ENCODE measurements at places on chromosomes 12 and 14. TPM values are rescaled to one million over a fixed set of nuclear protein-coding genes. Genes with fewer than 3 reads are reported as not detected.

The NPFF gene
- 0.34 TPM for polyA plus RNA-seq

The MMP19 gene
- polyA plus RNA-seq: not detected

The SCN8A gene
- polyA plus RNA-seq: 0.16 TPM

The PLEKHG7 gene
- polyA plus RNA-seq: 7.5 TPM

The AP5M1 gene
- polyA plus RNA-seq: 14.5 TPM

The GLIPR1L1 gene
- not detected for polyA plus RNA-seq

The CISTR gene
- not detected for polyA plus RNA-seq

The IL31 gene
- polyA plus RNA-seq: not detected

The E2F7 gene
- polyA plus RNA-seq: 0.15 TPM

The KRT73 gene
- 0.36 TPM for polyA plus RNA-seq

The OAS3 gene
- polyA plus RNA-seq: 8.5 TPM

The SLC24A4 gene
- 0.30 TPM for polyA plus RNA-seq

The SERPINA12 gene
- not detected for polyA plus RNA-seq

The NTF3 gene
- polyA plus RNA-seq: not detected

The MBD6 gene
- 22.8 TPM for polyA plus RNA-seq

The TXNDC16 gene
- polyA plus RNA-seq: 2.9 TPM

The RPGRIP1 gene
- 0.22 TPM for polyA plus RNA-seq

The NDUFB1 gene
- polyA plus RNA-seq: 172 TPM

The SOCS2 gene
- 1.6 TPM for polyA plus RNA-seq

The PTPN6 gene
- polyA plus RNA-seq: 874 TPM

The DENND5B gene
- 18.7 TPM for polyA plus RNA-seq

The OLR1 gene
- polyA plus RNA-seq: 0.07 TPM

The SYCP3 gene
- polyA plus RNA-seq: 0.04 TPM

The MOK gene
- 2.3 TPM for polyA plus RNA-seq

The PLEK2 gene
- polyA plus RNA-seq: not detected

The WIF1 gene
- not detected for polyA plus RNA-seq

The IAPP gene
- not detected for polyA plus RNA-seq

The MGST1 gene
- 0.22 TPM for polyA plus RNA-seq

The PLCZ1 gene
- polyA plus RNA-seq: not detected

The MMP17 gene
- polyA plus RNA-seq: 140 TPM

The MTHFD1 gene
- 34.5 TPM for polyA plus RNA-seq

The FBXO34 gene
- 8.1 TPM for polyA plus RNA-seq

The OR4K1 gene
- not detected for polyA plus RNA-seq

The KCNH5 gene
- polyA plus RNA-seq: not detected

The PSMA3 gene
- 77.1 TPM for polyA plus RNA-seq

The CFAP251 gene
- 0.97 TPM for polyA plus RNA-seq

The AMIGO2 gene
- 7.6 TPM for polyA plus RNA-seq

The IL22 gene
- not detected for polyA plus RNA-seq

The ZNF891 gene
- polyA plus RNA-seq: 1.5 TPM

The SCNN1A gene
- polyA plus RNA-seq: not detected

The CDC42BPB gene
- 20.6 TPM for polyA plus RNA-seq

The CLEC4C gene
- polyA plus RNA-seq: 0.63 TPM

The DUSP16 gene
- 0.35 TPM for polyA plus RNA-seq

The PCED1B gene
- polyA plus RNA-seq: 26.2 TPM

The EML1 gene
- polyA plus RNA-seq: not detected

The SGPP1 gene
- 13.8 TPM for polyA plus RNA-seq

The NDRG2 gene
- 9.8 TPM for polyA plus RNA-seq

The CYP27B1 gene
- polyA plus RNA-seq: 0.66 TPM

The INHBE gene
- polyA plus RNA-seq: not detected

The GALNT16 gene
- polyA plus RNA-seq: 0.09 TPM
